ENCODE measurements at places on chromosomes 11 and 22.

DNA sequence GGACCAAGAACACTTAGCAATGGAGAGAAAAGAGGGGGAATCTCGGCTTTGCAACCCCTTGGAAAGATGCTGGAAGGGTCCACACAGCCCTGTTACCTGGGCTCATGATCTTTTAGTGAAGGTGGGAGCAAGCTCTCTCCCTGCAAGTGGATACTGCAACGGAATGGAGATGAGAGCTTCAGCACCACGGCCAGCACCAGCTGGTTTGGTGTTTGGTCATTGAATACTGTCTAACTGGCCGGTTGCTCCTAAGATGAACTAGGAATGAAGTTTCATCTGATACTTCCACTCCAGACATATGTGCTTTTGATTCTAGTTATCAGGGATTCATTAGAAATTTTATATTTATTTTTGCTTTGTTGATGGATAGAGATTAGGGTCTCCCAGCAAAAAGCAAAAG lies 16.3 kb downstream of the HTR3A start:
- DNase-seq = no peak

DNA sequence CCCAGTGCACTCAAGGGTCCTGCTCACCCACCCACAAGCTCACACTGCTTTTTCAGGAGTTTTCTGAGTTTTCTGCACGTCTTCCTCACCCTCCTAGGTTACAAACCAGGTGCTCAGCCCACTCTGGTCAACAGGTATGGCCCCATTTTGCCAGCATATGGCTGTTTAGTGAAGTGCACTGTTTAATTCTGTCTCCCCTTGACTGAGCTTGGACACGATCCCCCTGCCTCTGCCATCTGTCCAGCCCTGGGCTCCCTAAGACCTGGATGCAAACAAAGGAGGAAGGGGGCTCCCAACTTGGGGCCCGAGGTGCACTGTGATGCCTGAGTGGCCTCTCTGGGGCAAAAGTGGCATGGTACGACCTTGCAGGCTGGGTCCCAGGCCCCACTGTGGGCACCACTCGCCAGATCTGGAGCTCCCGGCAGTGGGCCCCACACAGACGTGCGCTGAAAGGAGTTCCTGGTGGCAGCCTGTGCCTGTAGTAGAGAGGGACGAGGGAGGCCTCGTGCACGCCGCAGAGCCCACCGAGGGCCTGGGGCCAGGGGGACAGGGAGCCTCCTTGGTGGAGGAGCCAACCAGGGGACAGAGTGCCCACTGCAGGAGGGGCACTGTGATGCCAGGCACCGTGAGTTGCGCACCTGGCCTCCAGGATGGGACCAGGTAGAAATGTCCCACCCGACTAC lies 37.3 kb upstream of the COMT start:
- no peak for DNase-seq

DNA sequence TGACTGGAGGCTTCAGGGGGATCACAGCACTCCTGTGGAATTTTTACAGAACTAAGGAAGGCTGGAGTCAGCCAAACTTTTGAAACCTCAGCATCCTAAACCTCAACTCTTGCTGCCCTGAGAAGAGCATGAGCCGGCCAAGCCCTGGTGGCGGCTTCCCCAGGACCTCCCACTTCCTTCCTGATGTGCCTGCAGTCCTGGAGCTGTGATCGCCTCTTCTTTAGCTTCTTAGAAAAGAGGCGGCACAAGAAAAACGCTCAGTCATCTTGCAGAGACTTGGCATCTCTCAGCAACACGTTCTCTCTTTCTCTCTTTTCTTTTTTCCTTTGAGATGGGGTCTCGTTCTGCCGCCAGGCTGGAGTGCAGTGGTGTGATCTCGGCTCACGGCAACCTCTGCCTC lies 40.4 kb upstream of the AMPD3 start:
- DNase-seq = no peak

DNA sequence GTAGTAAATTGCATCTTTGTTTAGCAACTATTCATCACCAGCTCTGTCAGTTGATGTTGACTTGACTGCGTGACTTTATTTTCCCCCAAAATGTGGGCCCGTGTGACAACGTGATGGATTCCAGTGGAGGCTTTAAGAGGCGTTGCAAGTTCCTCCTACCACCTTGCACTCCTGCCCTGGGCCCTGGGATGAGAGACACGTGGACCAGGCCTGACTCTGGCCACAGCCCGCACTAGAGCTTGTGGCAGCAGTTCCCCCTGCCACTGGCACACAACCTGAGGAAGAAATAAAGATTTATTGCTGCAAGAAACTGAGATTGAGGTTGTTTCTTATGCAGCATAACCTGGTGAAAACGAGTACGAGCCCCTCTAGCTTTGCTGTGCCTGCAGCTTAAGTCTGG lies 31.9 kb downstream of the RASD2 start:
- no peak for DNase-seq
